ENCODE measurements at places on chromosomes 1 and 21.

GRCh38 chr1:177786176-177786745 lies 183.6 kb downstream of the SEC16B start:
- no peak for DNase-seq

DNA sequence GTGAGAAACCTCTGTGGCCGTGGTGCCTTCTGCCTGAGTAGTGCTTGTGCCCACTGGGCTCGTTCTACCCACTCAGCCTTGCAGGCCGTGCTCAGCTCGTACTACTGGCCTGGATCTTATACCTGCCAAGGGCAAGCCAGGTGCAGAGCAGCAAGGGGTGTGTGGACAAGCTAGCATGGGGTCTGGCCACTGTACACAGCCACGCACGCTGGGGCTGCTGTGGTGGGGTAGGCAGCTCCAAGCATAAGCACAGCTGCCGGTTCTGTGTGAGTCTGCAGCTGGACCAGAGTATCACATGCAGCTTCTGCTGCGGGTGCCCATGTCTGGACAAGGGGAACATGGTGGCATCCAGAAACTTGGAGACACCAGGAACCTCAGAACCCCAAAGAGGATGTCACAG lies 16.4 kb downstream of the FAM20B start:
- no peak for DNase-seq

- no peak for DNase-seq
Measured at GRCh38 chr1:244955661-244956060, 91.3 kb upstream of the HNRNPU start.

DNA sequence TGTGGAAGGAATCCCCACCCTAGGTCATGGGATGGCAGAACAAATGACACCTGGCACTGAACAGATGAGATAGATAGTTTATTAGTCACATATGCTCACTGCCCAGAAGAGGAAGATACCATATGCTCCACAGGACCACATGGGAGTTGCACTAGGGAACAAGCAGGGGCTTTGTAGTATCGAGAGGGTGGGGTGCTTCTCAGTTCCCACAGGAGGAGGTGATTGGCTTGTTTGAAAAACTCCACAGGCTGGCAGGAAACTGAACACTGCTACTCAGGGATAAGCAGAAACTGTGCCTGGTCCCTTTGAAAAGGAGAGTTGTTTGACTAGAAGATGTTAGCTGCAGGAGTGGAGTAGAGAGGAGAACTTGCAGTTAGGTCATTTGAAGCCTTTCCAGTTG lies 31.9 kb upstream of the RXRG start:
- DNase-seq: no peak

- DNase-seq: no peak
Measured at GRCh38 chr1:234851450-234852438, 241.8 kb upstream of the IRF2BP2 start.

GRCh38 chr1:9542430-9542829 lies 3.2 kb downstream of the SLC25A33 start:
- no peak for DNase-seq

- no peak for DNase-seq
Measured at GRCh38 chr1:153465811-153466636, 5.6 kb upstream of the S100A7 start.

DNA sequence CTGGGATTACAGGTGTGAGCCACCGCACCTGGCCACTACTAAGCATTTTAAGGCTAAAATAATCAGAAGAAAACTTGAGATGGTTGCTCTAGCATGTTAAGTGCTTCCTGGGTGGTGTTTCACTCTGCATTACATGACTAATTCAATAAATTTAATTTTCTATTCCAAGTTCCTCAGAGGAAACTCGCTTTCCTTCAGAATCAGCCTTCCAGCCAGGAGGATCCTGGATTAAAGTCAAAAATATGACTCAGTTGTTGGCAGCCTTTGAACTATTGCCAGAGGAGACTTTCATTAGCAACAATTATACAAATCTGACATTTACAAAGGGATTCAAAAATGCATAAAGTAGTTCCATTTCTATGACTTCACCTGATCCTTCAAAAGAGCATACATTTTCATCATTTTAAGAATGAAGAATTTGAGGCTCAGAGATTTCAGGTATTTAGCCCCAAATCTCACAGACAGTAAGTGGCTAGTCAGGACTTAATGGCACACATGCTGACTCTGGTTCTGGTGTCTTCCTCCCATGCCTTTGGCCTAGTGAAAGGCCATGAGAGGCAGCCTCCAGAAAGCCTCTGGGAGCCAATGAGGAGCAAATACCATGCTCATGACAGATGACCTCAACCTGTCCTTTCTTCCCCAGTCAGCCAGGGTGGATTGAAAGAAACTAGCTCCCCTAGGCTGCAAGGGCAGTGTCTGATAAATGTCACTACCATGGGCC lies 115.7 kb downstream of the MAP3K21 start:
- no peak for DNase-seq

- no peak for DNase-seq
Measured at GRCh38 chr1:80083892-80084291, 1077.4 kb upstream of the ADGRL4 start.

- DNase-seq: no peak
Measured at GRCh38 chr1:174953285-174954072, 46.3 kb upstream of the CACYBP start.

DNA sequence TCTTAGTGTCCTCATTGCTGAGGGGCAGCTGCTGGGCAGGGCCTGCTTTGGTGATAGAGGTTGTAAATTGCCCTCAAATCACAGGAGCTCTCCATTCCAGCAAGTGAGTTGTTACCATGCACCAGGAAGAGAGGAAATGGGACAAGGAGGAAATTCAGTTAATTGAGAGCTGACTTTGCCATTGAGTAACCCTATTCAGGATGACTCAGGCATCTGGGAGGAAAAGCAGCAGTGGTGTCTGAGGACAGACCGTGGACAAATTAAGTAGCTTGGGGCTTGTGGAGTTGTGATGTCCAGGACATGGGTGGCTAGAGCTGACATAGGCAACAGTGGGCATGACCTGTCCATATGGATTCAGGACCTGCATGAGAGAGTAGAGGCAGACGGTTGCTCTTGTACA lies 5.9 kb downstream of the ARHGEF10L start:
- DNase-seq: no peak

- no peak for DNase-seq
Measured at GRCh38 chr1:109142260-109142659, 28.3 kb downstream of the ELAPOR1 start.

DNA sequence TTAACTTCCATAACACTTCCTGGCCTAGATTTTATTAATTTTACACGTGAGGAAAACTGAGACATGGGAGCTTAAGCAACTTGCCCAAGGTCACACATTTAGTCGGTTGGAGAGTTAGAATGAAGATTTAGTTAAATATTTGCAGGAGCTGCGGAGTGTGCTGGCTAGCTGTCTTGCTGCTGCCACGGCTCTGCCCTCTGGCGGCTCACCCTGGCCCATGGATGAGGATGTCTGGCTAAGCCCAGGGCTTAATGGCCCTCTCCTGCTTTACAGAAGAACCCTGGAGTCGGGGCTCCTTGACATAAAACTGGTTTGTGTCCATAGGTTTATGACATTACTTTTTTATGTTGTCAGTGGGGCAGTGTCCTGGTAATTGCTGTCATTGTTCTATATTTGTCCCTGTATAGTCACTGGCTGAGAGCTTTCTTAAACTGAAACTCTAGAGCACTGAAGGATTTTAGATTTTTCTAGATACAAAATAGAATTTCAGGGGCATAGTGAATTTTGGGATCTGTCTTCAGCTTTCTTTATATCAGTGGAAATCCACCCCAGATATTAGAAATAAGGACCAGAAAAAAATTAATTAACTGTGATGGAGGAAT lies 88.9 kb upstream of the WLS start:
- DNase-seq: no peak

DNA sequence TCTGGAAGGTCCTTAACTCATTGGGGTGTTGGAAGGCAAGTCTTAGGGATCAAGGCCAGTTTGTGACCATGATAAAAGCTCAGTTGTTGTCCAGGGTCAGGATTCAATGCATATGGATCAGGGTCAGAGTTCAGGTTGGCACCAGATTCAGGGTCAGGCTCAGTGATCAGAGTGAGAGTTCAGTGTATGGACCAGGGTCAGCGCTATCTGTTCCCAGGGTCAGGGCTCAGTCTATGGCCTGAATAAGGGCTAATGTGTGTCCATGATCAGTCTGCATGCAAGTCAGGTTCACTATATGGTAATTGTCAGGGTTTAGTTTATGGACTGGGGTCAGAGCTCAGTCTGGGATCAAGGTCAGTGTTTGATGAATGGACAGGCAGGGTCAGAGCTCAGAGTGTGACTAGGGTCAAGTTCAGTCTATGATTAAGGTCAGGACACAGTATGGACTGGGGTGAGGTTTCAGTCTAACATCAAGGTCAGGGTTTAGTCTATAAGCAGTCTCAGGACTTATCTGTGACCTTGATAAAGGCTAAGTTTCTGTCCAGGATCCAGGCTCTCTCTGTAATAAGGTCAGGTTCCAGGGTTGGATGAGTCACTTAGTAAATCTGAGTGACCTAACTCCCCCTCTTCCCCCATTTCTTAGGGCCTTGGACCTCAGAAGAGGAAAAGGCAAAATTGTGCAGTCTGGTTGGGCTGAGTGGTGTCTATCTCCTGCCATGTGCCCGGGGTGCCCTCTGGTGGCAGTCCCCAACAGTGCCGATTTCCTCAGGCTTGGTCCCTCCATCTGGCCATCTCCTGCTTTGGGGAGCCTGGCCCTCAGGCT lies 23.8 kb downstream of the KNCN start:
- DNase-seq: peak; percentile 59

GRCh38 chr1:180020017-180020416 lies 65.4 kb downstream of the CEP350 start:
- no peak for DNase-seq

DNA sequence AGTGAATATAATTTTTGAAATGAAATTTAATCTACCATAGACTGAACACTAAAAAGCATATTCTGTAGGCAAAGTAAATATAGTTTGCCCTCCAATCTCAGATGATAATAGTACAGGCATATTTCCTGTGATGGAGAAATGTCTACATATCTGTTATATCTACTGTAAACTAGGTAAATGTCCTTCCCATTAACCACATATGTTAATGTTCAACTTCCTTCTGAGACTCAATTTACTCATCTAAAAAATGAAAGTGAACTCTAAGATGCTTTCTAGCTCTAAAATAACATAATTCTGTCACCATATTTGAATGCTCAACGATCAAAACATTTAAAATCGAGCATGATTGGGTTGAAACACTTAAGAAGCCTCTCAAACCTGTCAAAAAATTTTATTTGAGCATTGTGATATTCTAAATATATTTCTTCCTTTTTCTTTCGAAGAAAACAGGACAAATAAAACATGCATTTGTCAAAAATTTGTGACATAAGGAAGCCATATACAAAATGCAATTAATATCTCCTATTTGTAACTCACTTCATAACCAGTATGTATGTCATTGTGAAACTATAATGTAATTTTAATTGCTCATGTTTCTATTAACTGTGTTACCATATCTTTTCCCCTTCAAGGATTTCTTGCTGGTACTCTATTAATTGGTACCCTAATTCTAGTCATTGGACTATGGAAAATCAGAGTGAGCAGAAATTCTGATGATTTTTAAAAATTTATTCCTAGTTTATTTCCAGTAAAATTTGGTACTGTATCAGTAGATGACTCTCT lies 34.2 kb downstream of the CD55 start:
- no peak for DNase-seq

DNA sequence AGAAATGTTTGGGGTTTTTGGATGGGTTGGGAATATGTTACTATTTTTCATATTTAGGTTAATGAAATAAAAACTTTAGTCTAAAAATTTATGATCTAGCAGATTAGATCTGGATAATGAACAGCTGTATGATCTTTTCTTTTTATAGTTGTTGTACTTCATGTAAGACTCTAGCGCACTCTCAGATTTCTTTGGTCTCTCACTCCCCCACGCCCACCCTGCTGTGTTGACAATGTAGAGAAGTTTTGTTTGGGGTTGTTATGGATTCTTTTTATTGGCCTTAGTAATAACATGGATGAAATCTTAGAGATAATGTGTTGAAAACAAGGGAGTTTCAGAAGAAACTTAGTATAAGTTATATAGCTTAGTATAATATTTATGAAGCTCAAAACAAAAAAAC lies 5.5 kb downstream of the KLF18 start:
- no peak for DNase-seq

DNA sequence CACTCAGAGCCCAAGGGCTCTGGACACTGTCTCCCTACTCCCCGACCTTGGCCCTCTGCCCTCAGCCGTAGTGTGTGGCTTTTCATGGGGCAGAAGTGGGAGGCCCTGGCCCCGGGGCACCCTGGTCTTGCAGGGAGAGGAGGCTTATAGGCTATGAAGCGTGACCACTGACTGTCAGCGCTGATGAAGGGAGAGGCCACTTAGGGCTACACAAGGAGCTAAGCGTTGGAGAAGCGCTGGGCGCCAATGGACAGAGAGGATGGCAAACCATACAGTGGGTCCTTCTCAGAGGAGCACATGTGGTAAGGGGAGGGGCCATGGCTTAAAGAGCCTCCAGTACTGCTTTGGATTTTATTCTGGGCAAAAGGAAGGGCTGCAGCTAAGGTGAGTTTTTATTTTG lies 7.9 kb downstream of the CRABP2 start:
- DNase-seq: no peak

GRCh38 chr21:21001591-21002100 lies 3.4 kb downstream of the NCAM2 start:
- DNase-seq: no peak

DNA sequence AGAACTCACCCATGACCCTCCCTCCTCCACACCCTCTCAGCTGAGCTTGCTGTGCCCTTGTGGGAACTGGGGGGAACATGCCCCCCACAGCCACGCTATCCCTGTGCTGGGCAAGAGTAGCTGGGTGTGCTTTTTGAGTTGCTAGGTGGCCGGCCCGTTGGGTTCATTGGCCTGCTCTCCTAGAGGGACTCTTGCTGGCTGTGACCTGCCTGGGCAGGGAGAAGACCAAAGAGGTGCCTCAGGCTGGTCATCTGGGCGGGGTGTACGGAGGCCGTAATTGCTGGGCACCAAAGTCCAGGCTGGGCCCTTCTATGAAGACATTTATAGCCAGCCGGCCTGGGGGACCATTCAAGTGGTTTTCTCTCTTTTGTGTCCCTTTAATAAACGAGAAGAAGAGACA lies 138.3 kb upstream of the ZBTB40 start:
- DNase-seq: no peak

- no peak for DNase-seq
Measured at GRCh38 chr1:80447526-80447925, 1353.2 kb upstream of the ADGRL2 start.

DNA sequence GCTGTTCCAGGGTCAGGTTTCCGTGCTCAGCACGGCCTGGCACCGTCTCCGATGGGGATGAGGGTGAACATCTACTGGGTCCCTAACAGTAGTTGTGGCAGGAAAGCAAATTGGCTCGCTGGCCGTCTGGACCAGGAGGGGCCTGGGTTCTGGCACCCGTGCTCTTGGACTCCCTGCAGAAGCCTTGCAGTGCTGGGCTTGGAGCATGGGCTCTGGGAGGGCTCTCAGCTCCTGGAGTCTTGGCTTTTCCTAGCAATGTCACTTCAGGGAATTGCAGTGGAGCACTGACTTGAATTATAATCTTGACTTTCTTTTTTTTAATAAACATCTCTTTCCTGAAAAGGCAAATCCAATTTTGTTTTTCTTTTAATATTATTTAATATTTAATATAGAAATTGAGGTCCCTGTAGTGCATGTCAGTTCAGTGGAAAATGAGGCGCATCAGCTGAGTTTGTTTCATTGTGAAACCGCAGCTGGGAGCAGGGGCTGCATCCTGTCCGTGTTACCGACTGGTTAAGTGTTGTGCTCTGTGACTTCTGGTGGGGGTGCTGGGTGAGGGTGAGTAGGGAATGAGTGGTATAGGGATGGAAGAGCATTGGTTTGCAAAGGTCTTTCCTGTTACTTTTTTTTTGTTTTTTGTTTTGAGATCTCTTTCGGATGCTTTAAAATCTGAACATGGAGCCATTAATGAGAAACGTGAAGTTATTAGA lies 64.1 kb downstream of the PEX14 start:
- no peak for DNase-seq

Measured in GOT3 (cell line).